ENCODE measurements at places on chromosomes 3 and 15. TPM values are rescaled to one million over a fixed set of nuclear protein-coding genes. Genes with fewer than 3 reads are reported as not detected.

PLA2G4E gene
- 5.1 TPM for total RNA-seq

FETUB gene
- total RNA-seq = 2.8 TPM

CPNE9 gene
- not detected for total RNA-seq

RASL12 gene
- total RNA-seq = not detected

STARD9 gene
- total RNA-seq = 1.3 TPM

SKOR1 gene
- 0.19 TPM for total RNA-seq

SYNPR gene
- total RNA-seq = not detected

GRAMD1C gene
- 1.4 TPM for total RNA-seq

ITPKA gene
- 3.3 TPM for total RNA-seq

P2RY1 gene
- total RNA-seq = 6.6 TPM

TRAT1 gene
- not detected for total RNA-seq

MME gene
- total RNA-seq = 12.8 TPM

SLC26A6 gene
- 59.2 TPM for total RNA-seq

LMAN1L gene
- total RNA-seq = not detected

DGKG gene
- under 0.01 TPM for total RNA-seq

TMEM42 gene
- 19.0 TPM for total RNA-seq

BTBD1 gene
- total RNA-seq = 50.7 TPM

KCNMB2 gene
- not detected for total RNA-seq

HTR3E gene
- total RNA-seq = not detected

LSM3 gene
- 20.3 TPM for total RNA-seq

CHST13 gene
- total RNA-seq = not detected

INKA1 gene
- 21.7 TPM for total RNA-seq

CHCHD6 gene
- 26.4 TPM for total RNA-seq

IL5RA gene
- total RNA-seq = not detected

CLEC3B gene
- total RNA-seq = 0.79 TPM

ARGFX gene
- total RNA-seq = not detected

KLHL40 gene
- not detected for total RNA-seq

RLBP1 gene
- total RNA-seq = not detected

ZNF660 gene
- 0.05 TPM for total RNA-seq

BUB1B gene
- total RNA-seq = 20.3 TPM

TM6SF1 gene
- total RNA-seq = not detected

ZNF385D gene
- total RNA-seq = not detected

MASP1 gene
- total RNA-seq = not detected

ST8SIA2 gene
- total RNA-seq = not detected

SERINC4 gene
- 0.19 TPM for total RNA-seq

ZCWPW2 gene
- 1.7 TPM for total RNA-seq

SMAD6 gene
- total RNA-seq = 0.93 TPM

PP2D1 gene
- not detected for total RNA-seq

IL17RE gene
- total RNA-seq = 19.3 TPM

GPR149 gene
- not detected for total RNA-seq

HCN4 gene
- total RNA-seq = not detected

UROC1 gene
- not detected for total RNA-seq

TMEM108 gene
- total RNA-seq = not detected

C3orf52 gene
- 8.8 TPM for total RNA-seq

CDV3 gene
- total RNA-seq = 88.0 TPM

TRH gene
- not detected for total RNA-seq

PLSCR4 gene
- total RNA-seq = not detected

OR5K3 gene
- not detected for total RNA-seq

SLC12A1 gene
- not detected for total RNA-seq

Measured in airway epithelial cell (primary cell).